Spleen (tissue), 13 donors: ENCODE measurements at places on chromosomes 5 and 9. TPM values are rescaled to one million over a fixed set of nuclear protein-coding genes. Genes with fewer than 3 reads are reported as not detected.

- no peak for DNase-seq
Measured at GRCh38 chr5:39520232-39520572, 95.4 kb upstream of the DAB2 start.

- no peak for DNase-seq
Measured at GRCh38 chr5:160180931-160181330, 48.4 kb upstream of the FABP6 start.

DNA sequence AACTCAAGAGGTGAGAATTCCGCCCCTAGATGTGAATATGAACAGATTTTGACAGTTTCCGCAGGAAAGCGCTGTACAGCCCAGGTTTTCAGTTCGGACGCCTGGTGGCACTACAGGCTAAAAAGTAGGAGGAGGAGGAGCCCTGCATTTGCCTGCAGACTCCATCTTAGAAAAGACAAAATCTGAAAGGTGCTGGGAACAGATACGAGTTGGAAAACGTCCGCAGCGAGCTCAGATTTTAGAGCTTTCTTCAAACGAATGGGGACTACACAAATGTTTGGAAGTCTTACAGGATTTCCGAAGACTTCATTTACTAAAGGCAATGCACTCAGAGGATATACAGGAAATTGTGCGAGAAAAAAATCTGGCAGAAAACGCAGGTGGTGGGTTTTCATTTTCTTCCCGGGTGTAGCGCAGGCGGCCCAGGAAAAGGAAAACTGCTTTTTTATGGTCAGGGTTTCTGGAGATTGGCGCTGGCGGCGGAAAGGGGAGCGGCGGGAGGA is 9.9 kb upstream of the PCDHB2 start:
- DNase-seq: no peak

GRCh38 chr5:97010606-97011005 is 74.7 kb downstream of the LNPEP start:
- no peak for DNase-seq

DNA sequence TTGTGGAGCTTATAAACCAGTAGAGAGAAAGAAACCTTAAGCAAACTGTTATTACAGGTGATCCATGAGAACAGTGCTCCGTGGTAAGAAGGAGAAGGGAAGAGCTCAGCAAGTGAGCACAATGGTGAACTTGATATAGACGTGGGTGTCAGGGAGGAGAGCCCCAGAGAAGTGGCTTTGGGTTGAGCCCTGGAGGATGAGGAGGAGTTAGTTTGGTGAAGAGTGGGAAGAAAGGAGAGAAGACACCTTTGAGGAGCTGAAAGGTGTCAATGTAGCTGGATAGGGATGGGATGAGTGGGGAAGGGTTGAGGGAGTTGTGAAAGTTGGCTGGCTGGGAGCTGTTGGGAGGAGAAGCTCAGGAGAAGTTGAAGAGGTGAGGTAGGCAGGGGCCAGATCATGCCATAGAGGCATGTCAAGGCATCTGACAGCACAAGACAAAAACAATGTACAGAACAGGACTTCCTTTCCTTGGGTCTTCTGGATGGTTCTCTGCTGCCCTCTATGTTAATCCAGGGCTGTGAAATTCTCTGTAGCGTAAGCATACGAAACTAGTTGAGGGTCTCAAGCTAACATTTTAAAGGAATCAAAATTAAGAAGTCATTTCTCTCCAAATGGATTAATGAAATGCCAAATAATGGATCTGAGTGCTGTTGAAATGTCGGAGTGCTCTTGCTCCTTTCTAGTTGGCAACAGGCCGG is 501.9 kb downstream of the KDM4C start:
- DNase-seq: no peak

GRCh38 chr9:112570671-112571167 is 84.1 kb downstream of the KIAA1958 start:
- no peak for DNase-seq

DNA sequence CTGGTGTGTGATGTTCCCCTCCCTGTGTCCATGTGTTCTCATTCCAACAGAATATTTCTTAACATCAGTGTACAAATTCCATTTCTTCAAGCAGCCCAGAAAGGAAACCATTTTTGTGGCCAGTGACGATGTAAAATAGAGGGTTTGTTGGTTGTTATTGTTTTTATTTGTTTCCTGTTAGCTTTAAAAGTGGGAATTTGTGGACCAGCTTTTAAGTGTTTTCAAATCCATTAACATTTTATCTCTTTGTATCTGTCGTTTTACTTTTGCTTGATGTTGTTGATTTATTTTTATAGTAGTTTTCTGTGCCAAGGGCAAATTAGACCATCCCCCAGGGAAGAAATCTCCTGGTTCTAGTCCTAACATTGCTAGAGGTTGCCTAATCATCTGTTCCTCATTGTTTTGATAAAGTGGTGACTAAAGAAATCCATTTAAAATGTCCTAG is 100.0 kb downstream of the GDNF start:
- no peak for DNase-seq

GRCh38 chr5:103347716-103348423 is 89.3 kb downstream of the MACIR start:
- DNase-seq: no peak

DNA sequence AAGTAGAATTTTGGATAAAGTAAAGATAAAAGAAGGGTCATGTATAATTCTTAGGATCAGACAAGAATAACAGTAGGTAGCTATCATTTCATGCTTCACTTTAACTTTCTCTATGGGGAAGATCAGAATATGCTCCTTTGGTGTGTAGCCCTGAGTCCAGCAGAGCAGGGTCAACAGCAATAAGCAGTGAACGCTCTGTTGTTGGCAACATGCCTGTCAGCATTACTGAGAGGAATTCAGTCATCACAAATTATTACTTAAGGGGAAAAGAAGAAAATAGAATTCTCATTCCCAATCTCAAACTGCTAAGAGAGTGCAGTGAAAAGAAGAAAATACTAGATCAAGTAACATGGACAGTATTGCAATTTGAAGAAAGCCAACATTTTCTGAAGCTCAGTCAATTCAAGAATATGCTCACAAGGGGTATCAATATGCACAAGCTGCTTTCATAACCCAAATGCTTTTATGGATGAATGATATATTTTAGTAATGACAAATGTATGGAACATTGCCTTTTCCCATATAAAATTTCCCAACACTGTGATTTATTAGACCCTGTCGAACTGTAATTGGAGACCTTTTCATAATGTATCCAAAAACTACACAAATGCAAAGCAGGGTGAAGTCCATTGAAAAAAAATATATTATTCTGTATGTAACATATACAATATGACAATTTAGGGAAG is 1359.4 kb downstream of the EFNA5 start:
- no peak for DNase-seq

- DNase-seq: no peak
Measured at GRCh38 chr5:159337016-159337955, 7.0 kb upstream of the IL12B start.

GRCh38 chr9:126417043-126417442 is 90.4 kb downstream of the MVB12B start:
- no peak for DNase-seq

- no peak for DNase-seq
Measured at GRCh38 chr5:72115296-72115695, 8.0 kb downstream of the MAP1B start.

DNA sequence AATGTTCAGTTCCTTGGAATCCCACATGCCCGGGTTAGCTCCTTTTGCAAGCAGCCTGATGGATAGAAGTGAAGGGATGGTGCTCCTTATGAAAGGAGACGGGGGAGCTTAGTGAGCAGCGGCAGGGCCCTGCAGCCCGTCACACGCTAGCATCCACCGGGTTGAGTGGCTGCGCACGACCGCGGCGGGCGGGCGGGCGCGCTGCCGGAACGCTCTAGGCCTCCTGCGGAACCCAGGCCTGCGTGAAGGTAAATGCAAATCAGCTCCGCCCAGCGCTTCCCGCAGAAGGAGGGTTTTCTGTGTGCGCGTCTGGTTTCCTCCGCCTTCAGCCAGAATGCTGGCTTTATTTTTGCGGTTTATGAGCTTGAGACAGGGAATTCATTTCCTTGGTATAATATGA is 19.8 kb downstream of the IL12B start:
- DNase-seq: peak; percentile 80

- no peak for DNase-seq
Measured at GRCh38 chr9:79369676-79370075, 202.1 kb upstream of the TLE4 start.

DNA sequence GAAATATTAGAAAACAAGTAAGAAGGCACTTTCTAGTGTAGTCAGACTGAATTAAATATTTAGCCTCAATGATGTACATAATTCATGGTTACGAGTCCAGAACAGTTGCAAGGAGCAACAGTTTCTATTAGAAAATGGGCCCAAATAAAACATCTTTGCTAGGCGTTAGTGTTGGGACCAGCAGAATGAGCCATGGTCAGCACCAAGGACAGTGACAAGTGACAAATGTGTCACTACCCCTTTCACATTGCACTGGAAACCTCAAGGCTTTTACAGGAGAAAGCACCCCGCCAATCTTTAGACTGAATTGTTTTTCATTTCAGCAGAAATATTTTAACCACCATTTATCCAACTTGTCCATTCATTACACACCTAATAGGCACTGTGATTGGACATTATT is 301.3 kb upstream of the ADCY2 start:
- DNase-seq: no peak

- DNase-seq: no peak
Measured at GRCh38 chr5:10854506-10855277, 93.7 kb upstream of the DAP start.

DNA sequence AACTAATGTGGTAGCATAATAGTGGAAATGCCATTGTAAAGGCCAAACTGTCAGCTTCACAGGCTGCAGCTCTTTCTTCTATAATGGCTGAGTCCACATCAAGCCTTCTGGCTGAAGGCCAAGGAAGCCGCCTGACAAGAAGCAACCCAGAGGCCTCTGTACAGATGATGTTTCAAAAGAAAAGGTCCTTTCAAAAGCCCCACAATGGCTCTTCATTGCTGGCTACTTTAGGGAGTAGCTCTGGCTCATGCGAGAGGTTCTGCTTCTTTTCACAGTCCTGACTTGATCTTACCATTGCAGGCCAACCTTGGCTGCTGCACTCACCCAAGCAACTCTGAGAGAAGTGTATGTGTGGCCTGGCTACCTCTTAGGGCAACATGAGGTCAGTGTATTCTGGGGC is 54.5 kb upstream of the EQTN start:
- DNase-seq: no peak

- DNase-seq: no peak
Measured at GRCh38 chr5:167966979-167967378, 324.5 kb upstream of the WWC1 start.

The ITGA2 gene
- total RNA-seq: 21.6 TPM

The KCTD16 gene
- 0.09 TPM for total RNA-seq

The NRG2 gene
- 7.5 TPM for total RNA-seq

The IRGM gene
- total RNA-seq: 0.17 TPM

The PHYHD1 gene
- 7.2 TPM for total RNA-seq

The RANBP6 gene
- total RNA-seq: 20.5 TPM

The NIPAL4 gene
- total RNA-seq: 0.50 TPM

The ANKRD34B gene
- total RNA-seq: 0.74 TPM

The LCN10 gene
- total RNA-seq: 7.2 TPM
